Amygdala (tissue), 56 donors: ENCODE measurements at places on chromosomes 4 and X.

DNA sequence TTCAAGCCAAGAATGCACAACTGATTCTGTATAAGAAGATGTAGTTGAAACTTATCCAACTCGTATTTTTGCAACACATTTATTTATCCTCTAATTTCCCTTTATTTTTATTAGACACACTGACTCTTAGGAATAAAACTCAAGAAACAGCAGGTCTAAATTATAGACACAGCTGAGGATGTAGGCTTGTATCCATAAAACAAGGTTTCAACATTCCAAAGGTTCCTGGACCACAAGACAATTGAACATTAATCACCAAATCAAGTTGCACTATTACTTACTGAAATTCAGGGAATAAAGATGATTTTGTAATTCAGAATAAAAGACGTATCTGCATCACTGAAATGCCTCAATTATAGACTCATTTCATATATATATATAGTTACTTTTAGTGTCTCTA, 683.5 kb upstream of the GRIA3 start:
- DNase-seq = no peak

DNA sequence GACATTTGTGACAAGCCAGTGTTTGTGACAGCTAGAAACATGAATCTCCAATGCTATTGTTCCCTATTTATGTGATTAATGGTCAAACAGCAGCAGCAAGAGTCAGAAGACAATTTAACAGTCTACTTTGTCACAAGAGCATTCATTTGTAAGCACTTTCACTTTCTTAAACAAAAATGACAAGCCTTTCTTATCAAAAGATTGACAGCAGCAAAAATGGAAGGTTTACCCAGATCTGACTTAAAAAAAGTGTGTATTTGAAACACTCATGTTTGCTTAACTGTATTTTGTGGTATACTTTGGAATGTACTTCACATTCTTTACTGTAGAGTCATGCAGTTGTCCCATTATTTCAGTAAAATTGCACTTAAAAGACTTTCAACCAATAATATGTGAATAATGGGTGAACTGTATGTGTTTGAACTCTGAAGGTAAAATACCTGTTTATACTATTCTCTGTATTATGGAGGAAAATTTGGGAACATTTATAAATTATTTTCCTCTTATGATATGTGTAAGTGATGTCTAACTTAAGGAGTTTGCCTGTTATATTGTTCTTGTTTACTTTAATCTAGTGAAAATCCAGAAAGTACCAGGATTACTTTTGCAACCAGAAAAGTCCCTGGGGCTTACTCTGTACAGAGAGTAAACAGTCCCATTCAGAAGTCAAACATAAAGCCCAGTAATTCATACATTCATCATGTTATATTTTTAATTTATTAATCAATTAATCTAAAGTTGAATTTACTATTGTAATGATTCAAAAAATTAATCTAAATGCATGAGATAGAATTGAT, 314.9 kb upstream of the TRAM1L1 start:
- no peak for DNase-seq

- DNase-seq = no peak
Measured at GRCh38 chr4:94525993-94526728, 74.4 kb downstream of the PDLIM5 start.

GRCh38 chrX:22648281-22648680, 351.5 kb upstream of the DDX53 start:
- DNase-seq = no peak

DNA sequence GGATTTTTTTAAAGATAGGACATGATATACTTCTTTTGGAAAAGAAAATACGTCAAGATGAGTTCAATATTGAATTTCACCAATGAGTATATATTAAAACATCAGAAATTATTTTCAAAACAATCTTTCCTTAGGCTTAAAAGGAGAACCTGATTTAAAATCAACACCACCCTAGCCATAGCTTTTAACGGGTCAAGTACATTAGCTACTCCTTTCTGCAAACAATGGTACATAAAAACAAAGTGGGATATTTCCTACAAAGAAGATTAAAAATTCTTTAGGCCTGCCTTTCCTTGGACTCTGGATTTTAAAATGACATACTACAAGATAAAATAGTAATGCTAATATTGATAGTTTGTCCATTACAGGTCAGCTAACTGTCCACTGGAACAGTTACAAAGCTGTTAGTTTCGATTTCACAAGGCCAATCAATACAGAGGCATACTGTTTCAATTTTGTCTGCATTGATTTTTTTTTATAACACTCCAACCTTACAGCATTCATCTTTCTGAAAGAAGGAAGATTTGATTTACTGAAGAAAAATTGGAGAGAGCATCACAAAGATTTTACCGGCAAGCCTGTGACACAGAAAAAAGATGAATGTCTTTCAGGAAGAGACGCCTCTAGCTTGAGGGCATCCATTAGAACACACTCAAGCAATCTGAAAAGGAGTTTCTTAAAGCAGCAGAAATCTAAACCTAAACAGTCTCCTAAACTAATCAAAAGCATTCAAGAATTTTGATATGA, 97.2 kb downstream of the MAB21L2 start:
- DNase-seq = no peak

DNA sequence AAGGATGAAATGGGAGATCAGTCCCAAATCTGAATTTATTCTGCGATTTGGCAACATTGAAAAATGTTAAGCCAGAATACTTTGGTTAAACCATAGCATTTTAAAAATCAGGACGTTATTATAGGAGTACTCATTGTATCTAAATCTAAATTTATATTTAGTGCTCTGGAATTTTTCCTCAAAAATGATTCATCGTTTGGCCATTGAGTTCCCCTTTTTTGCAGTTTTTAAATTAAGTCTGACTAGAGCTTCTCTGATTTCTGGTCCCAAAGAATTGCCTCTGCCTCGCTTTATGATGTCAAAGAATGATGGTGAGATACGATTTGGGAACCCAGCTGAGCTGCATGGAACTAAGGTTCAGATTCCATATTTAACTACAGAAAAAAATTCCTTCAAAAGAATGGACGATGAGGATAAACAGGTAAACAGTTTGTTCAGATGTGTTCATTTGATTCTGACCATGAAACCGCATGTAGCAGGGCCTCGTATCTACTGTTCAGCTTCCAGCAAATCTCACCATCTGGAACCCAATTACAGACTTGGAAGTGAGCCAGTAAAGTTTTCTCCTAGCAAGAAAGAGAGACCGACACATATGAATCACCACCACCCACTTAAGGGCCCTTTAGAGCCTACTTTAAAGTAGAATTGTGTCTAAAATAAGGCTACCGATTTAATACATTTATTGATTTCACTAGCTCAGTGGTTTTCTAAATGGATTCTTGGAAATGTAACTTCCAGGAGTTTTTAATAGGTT, 75.6 kb downstream of the REPS2 start:
- no peak for DNase-seq

DNA sequence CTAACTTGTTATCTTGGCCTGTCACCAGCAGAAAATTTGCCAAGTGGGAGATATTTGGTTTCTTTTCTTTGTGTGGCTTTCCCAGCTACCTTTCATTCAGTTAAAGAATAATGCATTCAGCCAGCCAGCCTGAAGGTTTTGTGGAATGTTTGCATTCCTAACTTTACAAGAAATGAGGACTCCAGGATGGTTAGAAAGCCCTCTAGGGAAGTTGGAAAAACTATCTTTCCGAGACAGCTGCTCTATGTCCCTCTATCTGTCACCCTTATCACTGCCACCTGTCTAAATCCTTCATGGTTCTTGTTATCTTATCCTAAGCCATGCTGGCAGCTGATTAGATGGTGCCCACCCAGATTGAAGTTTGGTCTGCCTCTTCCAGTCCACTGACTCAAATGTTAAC, 384.2 kb downstream of the SH3BGRL start:
- DNase-seq = no peak

GRCh38 chr4:150178161-150178560, 99.9 kb downstream of the DCLK2 start:
- DNase-seq = no peak

GRCh38 chr4:183147196-183147595, 48.1 kb downstream of the WWC2 start:
- DNase-seq = no peak

DNA sequence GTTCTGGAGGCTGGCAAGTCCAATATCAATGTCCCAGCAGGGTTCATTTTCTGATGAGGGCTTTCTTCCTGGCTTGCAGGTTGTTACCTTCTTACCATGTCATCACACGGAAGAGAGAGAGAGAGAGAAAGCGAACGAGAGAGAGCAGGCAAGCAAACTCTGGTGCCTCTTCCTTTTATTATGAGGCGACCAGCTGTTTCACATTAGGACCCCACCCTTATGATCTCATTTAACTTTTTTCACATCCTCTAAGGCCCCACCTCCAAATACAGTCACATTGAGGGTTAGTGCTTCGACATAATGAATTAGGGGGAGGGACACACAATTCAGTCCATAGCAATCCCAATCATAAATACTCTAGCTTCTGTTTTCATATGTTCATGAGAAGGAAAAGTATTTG, 10.6 kb upstream of the GPR174 start:
- no peak for DNase-seq

DNA sequence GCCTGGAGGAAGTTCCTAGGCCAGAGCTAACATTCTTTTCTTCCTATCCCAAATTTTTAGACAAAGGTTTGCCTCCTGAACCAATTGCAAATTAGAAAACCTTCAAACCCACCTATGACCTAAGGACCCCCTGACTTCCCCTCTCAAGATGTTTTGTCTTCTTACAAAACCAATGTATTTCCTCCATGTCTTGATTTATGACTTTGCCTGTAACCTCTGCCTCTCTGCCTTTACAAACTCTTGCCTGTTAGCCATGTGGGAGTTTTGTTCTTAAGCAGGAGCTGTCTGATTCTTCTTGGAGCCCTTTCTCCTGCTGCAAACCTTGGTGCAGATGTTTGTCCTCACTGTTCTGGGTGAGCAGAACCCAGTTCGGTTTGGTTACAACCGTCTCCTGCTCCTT, 222.3 kb upstream of the BOD1L1 start:
- DNase-seq = no peak

DNA sequence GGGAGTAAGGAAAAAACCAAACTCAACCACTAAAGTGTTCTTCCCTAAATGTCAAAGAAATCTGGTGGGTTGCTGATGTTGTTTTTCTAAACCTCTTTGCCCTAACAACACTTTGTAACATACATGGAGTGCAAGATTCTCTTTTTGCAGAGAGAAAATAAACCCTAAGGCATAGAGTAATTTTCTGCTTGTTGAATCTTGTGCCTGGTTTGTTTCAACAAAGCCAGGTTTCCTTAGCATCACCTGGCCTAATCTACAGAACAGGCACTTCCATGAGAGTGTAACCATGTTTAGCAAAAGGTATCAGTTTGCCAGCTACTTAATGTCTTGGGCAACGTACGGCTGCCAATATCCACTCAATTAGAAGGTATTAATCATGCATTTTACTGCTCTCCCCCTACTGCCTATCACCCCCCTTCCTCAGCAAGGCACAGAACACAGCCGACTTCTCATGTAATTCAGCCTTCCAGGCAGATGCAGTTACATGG, 219.2 kb downstream of the MAML3 start:
- DNase-seq = no peak

GRCh38 chrX:39605866-39606265, 491.9 kb downstream of the BCOR start:
- no peak for DNase-seq

DNA sequence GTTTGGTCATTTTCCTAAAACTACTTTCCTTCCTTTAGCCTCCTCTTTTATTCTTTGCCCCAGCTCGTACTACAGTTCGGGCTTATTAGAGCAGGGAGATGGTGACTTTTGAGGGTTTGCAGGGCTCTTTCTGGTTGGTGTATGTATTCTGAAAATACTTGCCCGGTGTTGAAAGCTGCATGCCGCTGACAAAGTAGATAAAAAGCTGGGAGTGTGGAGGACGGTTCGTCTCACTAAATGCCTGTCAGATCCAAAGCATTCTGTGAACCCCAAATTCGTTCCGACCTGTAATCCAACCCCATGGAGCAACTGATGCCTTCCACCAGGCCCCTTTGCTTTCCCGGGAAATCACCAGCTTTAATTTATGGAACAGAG, 19.2 kb downstream of the TRIM2 start:
- no peak for DNase-seq

GRCh38 chr4:6928081-6928480, 18.5 kb downstream of the TBC1D14 start:
- DNase-seq = no peak

DNA sequence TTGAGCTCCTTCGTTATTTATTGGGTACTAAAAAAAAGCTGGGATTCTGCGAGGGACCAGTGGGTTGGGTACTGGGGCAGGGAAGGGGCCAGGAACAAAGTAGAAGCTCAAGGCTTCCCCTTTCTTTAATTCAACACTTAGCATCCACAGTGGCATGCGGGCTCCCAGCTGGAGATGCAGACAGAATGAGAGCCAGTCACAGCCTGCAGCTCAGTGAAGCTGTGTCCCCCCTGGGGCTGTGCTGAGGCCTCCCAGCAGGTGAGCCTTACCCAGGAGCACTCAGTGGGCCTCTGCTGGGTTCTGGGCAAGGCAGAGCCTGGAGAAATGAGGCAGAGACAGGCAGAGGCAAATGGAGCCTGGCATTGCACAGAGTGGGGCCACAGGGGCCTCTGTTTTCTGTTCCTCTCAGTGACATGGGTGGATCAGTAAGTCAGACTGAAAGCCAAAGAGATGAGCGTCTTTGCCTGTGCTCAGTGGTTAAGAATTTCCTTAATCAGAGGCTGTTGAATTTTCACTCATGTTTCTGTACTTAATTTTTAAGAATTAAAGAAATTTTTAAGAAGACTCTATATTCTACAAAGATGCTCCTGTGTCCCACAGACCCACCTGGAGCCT, 181.4 kb upstream of the RBPJ start:
- DNase-seq = no peak

DNA sequence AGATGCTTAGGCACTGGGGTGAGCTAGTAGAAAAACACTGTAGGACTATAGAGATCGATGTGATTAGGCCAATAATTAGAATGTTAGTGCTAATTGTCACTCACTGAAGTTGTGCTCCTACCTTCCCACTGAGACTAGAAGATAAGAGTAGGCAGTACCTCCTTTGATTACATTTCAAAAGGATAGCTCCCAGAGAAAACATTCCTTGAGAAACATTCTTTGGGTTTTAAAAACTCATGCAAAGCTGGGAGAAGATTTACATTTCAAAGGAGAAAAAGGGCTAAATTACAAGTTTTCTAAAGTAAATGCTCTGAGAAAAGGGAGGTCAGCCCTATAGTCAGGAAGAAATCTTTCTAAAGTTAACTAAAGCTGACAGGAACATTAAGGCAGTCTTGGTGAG, 860.3 kb upstream of the NDST4 start:
- DNase-seq = no peak

DNA sequence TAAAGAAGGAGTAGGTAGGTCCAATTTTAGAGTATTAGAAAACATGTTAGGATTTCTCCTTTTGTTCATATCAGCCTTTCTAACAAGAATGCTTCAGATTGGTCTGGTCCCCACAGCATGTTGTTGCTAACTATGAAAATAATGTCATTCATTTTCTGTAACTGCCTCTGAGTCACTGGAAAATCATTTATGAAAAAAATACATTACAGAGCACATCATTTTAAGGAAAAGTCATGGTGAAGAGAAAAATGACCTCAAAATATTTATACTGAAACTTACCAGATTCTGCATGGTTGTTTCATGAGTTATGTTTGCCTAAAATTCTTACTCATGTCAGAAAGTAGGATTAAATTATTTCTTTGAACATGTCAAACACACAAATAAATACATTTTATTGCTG, 35.2 kb downstream of the DTHD1 start:
- DNase-seq = no peak

GRCh38 chr4:87553182-87553581, 24.0 kb upstream of the SPARCL1 start:
- DNase-seq = no peak
